ENCODE measurements at places on chromosomes 4 and X. TPM values are rescaled to one million over a fixed set of nuclear protein-coding genes. Genes with fewer than 3 reads are reported as not detected.
A peak's percentile ranks its signal among the peaks of the same experiment; 100 is the strongest.

Gene TMPRSS11A
- total RNA-seq, result not detected

Gene FUNDC1
- total RNA-seq, result 7.1 TPM

Gene ARHGAP6
- 17.4 TPM for total RNA-seq

Gene APLN
- 2.7 TPM for total RNA-seq

Gene ZNF157
- not detected for total RNA-seq

Gene CENPI
- total RNA-seq, result 0.98 TPM

Gene AWAT2
- not detected for total RNA-seq

Gene TMEM184C
- total RNA-seq, result 29.7 TPM

Gene KIAA0232
- 45.0 TPM for total RNA-seq

Gene AFM
- not detected for total RNA-seq

GRCh38 chr4:40632080-40632479 is 2.4 kb upstream of the RBM47 start:
- peaks cover 5% of the 10 kb centered on the region for H3K4me1 ChIP-seq
- DNase-seq, result no peak
- H3K27ac ChIP-seq, result no peak overlapping the region
- no peak overlapping the region for H3K4me3 ChIP-seq
- H3K36me3 ChIP-seq, result no peaks in the 10 kb centered on the region

DNA sequence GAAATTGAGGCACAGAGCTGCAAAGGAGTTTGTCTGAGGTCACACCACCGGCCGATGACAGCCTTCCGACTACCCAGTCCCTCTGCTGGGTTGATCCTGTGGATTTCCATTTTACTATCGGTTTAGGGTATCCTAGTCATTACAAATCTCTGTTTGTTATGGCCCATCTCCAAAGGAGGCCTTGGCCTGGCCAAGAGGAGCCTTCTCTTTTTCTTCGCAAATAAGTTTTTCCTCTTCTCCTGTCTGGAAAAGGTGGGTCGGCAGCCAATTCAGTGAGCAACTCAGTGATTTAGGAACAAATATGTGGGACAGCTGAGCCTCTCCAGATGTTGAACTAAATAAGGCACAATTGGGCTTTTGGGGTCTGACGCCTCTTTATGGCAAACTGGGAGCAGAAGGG is 169.2 kb upstream of the RBPJ start:
- H3K36me3 ChIP-seq, result no peaks in the 10 kb centered on the region
- no peak overlapping the region for H3K4me3 ChIP-seq

- no peak overlapping the region for H3K27ac ChIP-seq
- peaks cover 7% of the 10 kb centered on the region for H3K4me1 ChIP-seq
- no peak overlapping the region for H3K4me3 ChIP-seq
- no peak for DNase-seq
These were observed 61.3 kb upstream of the CRMP1 start for GRCh38 chr4:5954056-5954760.

DNA sequence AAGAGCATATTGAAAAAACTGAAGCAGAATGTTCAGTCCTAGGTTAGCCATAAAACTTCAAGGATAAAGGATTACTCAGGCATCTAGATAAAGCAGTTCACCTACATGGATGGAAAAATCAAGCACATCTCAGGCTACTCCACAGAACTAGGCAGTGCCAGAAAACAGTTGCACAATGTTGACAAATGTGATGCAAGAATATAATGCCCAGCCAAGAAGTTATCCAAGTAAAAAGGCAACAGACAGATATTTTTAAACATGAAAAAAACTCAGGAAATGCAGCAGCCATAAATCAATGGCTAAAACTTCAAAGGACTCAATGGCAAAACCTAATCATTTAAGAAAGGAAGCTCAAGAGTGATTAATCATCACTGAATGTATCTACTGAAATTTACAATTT is 456.0 kb upstream of the FAM241A start:
- no peak overlapping the region for H3K27ac ChIP-seq
- H3K4me1 ChIP-seq, result peaks cover 3% of the 10 kb centered on the region
- H3K36me3 ChIP-seq, result no peaks in the 10 kb centered on the region

GRCh38 chrX:139803224-139803623 is 95.3 kb upstream of the MCF2 start:
- no peak overlapping the region for H3K4me3 ChIP-seq
- no peaks in the 10 kb centered on the region for H3K4me1 ChIP-seq

GRCh38 chr4:77920371-77920770 is 57.7 kb downstream of the MRPL1 start:
- peak overlapping the region; percentile 63 for H3K27ac ChIP-seq
- peaks cover 14% of the 10 kb centered on the region for H3K4me1 ChIP-seq

- no peak overlapping the region for H3K27ac ChIP-seq
- H3K4me3 ChIP-seq, result no peak overlapping the region
- H3K4me1 ChIP-seq, result no peaks in the 10 kb centered on the region
- H3K27me3 ChIP-seq, result no peaks in the 10 kb centered on the region
- DNase-seq, result no peak
- no peaks in the 10 kb centered on the region for H3K36me3 ChIP-seq
These were observed 13.2 kb downstream of the MAGED2 start for GRCh38 chrX:54820737-54821136.

DNA sequence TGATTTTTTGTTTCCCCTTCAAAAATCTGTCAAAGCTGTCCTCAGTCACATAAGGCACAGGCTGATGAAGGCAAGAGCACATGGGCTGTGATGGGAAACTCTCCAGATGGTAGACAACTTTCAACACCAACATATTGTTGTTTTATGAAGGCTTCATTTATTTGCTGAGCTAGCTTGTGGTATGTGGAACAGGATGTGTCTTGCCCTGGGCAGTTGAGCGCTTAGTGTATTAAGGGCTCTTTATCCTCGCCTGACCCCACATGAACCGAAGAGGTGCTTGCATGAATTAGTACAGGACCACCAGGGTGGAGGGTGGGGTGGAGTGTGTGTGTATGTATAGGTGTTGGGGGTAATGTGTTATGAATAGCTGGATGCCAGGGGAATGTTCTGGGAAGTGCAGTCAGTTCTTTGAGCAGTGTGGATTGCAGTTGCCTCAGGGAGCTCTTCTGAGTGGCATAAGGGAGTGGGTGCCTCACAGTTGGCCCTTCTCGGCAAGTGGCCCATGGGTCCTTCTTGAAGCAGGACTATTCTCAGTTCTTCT is 103.1 kb downstream of the PHEX start:
- no peak overlapping the region for H3K4me3 ChIP-seq
- H3K36me3 ChIP-seq, result no peaks in the 10 kb centered on the region
- no peaks in the 10 kb centered on the region for H3K27me3 ChIP-seq
- no peaks in the 10 kb centered on the region for H3K4me1 ChIP-seq

DNA sequence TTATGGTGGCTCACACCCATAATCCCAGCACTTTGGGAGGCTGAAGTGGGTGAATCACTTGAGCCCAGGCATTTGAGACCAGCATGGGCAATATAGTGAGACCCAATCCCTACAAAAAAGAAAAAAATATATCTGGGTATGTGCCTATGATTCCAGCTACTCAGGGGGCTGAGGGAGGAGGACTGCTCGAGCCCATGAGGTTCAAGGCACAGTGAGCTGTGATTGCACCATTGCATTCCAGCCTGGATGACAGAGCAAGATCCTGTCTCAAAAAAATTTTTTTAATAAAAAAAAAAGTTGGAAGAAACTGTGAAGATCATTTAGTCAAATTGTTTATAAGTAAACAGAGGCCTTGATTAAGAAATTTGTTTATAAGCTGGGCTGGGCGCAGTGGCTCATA is 39.7 kb downstream of the KLHL8 start:
- H3K4me3 ChIP-seq, result no peak overlapping the region
- H3K27ac ChIP-seq, result no peak overlapping the region
- peaks cover 4% of the 10 kb centered on the region for H3K36me3 ChIP-seq
- no peak for DNase-seq
- no peaks in the 10 kb centered on the region for H3K4me1 ChIP-seq

GRCh38 chr4:151674804-151675391 is 85.9 kb downstream of the GATB start:
- H3K27ac ChIP-seq, result no peak overlapping the region
- H3K4me1 ChIP-seq, result peaks cover 2% of the 10 kb centered on the region

- H3K36me3 ChIP-seq, result no peaks in the 10 kb centered on the region
- H3K4me3 ChIP-seq, result no peak overlapping the region
- no peak for DNase-seq
- H3K27me3 ChIP-seq, result no peaks in the 10 kb centered on the region
- no peak overlapping the region for H3K27ac ChIP-seq
- peaks cover 4% of the 10 kb centered on the region for H3K4me1 ChIP-seq
These were observed 9.5 kb upstream of the CXCR3 start for GRCh38 chrX:71627588-71628404.

GRCh38 chrX:17563515-17563914 is 173.8 kb upstream of the SCML1 start:
- H3K4me3 ChIP-seq, result no peak overlapping the region
- H3K27ac ChIP-seq, result no peak overlapping the region
- no peak for DNase-seq
- no peaks in the 10 kb centered on the region for H3K4me1 ChIP-seq
- no peaks in the 10 kb centered on the region for H3K27me3 ChIP-seq
- H3K36me3 ChIP-seq, result no peaks in the 10 kb centered on the region

- H3K4me1 ChIP-seq, result no peaks in the 10 kb centered on the region
- no peak overlapping the region for H3K4me3 ChIP-seq
- no peaks in the 10 kb centered on the region for H3K27me3 ChIP-seq
- no peak overlapping the region for H3K27ac ChIP-seq
- H3K36me3 ChIP-seq, result no peaks in the 10 kb centered on the region
- no peak for DNase-seq
These were observed 120.7 kb upstream of the ADGRL3 start for GRCh38 chr4:61079427-61079826.

GRCh38 chrX:140509468-140510305 is 4.8 kb upstream of the SOX3 start:
- no peaks in the 10 kb centered on the region for H3K4me1 ChIP-seq
- no peak overlapping the region for H3K27ac ChIP-seq
- no peaks in the 10 kb centered on the region for H3K36me3 ChIP-seq
- no peak overlapping the region for H3K4me3 ChIP-seq

DNA sequence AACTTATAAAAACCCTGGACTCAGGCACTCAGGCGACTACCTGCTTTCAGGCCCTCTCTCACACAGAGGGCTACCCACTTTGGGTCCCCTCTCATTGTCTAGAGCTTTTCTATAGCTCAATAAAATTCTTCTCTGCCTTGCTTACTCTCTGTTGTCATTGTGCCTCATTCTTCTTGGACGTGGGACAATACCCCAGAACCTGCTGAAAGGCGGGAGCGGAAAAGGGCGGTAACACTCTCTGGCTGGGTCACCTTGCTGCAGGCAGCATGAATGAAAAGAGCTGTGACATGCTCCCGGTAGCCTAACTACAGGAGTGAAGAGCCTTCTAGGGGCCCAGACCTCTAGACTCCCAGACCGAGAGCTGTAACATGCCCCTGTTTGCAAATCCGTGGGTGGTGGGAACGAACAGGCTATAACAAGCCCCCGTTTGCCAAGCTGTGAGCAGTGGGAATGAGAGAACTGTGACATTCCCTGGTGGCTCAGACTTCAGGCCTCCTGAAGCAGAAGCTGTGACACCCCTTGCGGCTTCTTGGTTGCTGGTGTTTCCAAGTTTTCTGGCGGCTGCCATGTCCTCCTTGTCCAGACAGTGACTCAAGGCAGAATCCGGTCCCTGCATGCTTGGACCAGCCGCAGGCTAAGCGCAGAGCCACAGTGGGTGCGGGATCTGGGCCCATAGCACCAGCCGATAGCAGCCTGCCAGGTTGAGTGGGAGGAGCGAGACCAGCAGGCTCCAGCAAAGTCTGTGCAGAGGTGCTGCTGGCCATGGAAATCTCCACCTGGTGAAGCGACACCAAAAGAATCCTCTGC is 684.6 kb downstream of the ARAP2 start:
- H3K4me1 ChIP-seq, result no peaks in the 10 kb centered on the region
- H3K27me3 ChIP-seq, result no peaks in the 10 kb centered on the region
- H3K36me3 ChIP-seq, result no peaks in the 10 kb centered on the region
- DNase-seq, result no peak

- H3K27me3 ChIP-seq, result no peaks in the 10 kb centered on the region
- no peak for DNase-seq
- H3K27ac ChIP-seq, result no peak overlapping the region
These were observed 668.1 kb upstream of the CPEB2 start for GRCh38 chr4:14334166-14334565.

DNA sequence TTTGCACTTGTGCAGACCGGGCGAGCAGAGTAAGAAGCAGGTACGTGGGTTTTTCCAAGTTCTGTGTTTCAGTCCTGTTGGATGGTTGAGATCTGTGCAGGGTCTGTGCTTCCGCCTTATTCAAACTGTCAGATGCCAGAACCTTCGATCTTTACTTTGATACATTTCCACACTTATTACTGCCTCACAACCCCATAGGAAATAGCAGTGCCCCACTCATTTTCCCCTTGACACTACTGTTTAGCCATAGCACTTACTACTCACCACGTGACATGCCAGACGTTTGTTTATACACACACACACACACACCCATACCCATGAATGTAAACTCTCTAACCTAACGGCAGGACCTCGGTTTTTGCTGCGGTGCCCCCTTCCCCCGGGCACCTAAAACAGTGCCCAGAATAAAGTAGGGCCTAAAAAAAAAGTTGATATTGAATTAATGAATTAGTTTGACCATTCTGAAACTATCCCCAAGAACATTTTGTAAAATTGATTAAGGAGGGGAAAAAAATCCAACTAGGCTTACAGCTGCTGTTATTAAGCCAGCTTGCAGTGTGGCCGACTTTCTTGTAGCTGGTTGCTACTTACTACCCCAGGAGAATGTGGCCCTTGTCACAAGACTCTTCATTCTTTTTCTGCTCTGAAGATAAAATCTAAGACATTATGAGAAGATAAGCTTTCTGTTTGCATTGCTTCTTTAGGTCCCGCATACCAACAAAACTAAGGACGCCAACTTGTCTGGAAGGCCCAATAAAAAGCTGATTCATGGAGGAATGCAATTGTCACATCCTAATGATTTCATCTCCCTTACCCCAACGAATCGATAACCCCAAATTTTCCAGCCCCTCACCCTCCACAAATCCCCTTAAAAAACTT is 704 bp upstream of the SEPSECS start:
- peak overlapping the region; percentile 90 for H3K4me3 ChIP-seq
- DNase-seq, result no peak
- H3K27ac ChIP-seq, result peak overlapping the region; percentile 95
- no peaks in the 10 kb centered on the region for H3K27me3 ChIP-seq
- peaks cover 4% of the 10 kb centered on the region for H3K36me3 ChIP-seq

GRCh38 chr4:102141842-102142241 is 203.4 kb downstream of the SLC39A8 start:
- H3K4me1 ChIP-seq, result no peaks in the 10 kb centered on the region
- no peaks in the 10 kb centered on the region for H3K36me3 ChIP-seq
- H3K27me3 ChIP-seq, result no peaks in the 10 kb centered on the region
- no peak overlapping the region for H3K4me3 ChIP-seq
- DNase-seq, result no peak
- no peak overlapping the region for H3K27ac ChIP-seq

GRCh38 chr4:98803251-98803650 is 125.7 kb downstream of the EIF4E start:
- H3K27me3 ChIP-seq, result no peaks in the 10 kb centered on the region
- H3K4me3 ChIP-seq, result no peak overlapping the region
- H3K4me1 ChIP-seq, result no peaks in the 10 kb centered on the region

DNA sequence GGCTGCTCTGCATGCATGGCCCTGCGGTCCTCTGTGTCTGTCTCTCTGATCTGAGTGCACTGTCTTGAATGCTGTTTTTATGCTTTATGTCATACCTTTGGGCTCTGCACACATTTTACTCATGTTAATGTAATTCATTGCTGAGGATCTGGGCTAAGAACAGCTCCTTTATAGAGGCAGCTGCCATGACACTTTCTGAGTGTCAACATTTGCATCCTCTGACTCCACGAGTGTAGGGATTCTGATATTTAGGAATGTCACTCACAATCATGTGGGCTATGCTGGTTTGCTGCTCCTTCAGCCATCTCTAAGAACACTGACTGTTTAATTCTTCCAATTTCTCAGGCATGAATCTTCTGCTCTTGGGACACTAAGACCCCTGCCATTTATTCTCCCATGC is 192.2 kb upstream of the CPEB2 start:
- H3K4me1 ChIP-seq, result no peaks in the 10 kb centered on the region
- H3K36me3 ChIP-seq, result no peaks in the 10 kb centered on the region
- DNase-seq, result no peak
- H3K4me3 ChIP-seq, result no peak overlapping the region
